ENCODE measurements at places on chromosomes 7 and 10.
A peak's percentile ranks its signal among the peaks of the same experiment; 100 is the strongest.

DNA sequence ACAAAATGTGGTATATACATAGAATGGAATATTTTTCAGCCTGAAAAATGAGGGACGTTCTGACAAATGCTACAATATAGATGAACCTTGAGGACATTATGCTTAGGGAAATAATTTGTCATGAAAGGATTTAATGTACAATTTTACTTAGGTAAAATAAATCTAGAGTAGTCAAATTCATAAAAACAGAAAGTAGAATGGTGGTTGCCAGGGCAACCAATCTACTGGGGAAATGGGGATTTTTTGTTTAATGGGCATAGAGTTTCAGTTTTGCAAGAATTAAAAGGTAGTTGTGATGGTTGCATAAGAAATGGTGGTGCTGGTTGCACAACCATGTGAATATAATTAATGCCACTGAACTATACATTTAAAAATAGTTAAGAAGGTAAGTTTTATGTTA is 296.0 kb upstream of the SP4 start:
- no peak overlapping the region for H3K4me3 ChIP-seq
- no peaks in the 10 kb centered on the region for H3K27me3 ChIP-seq
- no peak overlapping the region for H3K27ac ChIP-seq
- no peak for DNase-seq
- H3K36me3 ChIP-seq: no peaks in the 10 kb centered on the region
- no peaks in the 10 kb centered on the region for H3K4me1 ChIP-seq

GRCh38 chr7:120709972-120710320 is 148.0 kb downstream of the TSPAN12 start:
- no peak overlapping the region for H3K4me3 ChIP-seq
- DNase-seq: peak; percentile 33
- no peaks in the 10 kb centered on the region for H3K4me1 ChIP-seq
- no peak overlapping the region for H3K27ac ChIP-seq
- no peaks in the 10 kb centered on the region for H3K27me3 ChIP-seq

GRCh38 chr7:41029072-41029499 is 673.8 kb downstream of the INHBA start:
- no peaks in the 10 kb centered on the region for H3K27me3 ChIP-seq
- H3K4me3 ChIP-seq: no peak overlapping the region
- peak overlapping the region; percentile 96 for H3K27ac ChIP-seq
- no peaks in the 10 kb centered on the region for H3K36me3 ChIP-seq
- DNase-seq: peak; percentile 99
- peaks cover 28% of the 10 kb centered on the region for H3K4me1 ChIP-seq

GRCh38 chr10:35613597-35614226 is 8.6 kb downstream of the GJD4 start:
- no peak overlapping the region for H3K4me3 ChIP-seq
- H3K27me3 ChIP-seq: peaks cover 10% of the 10 kb centered on the region
- no peaks in the 10 kb centered on the region for H3K4me1 ChIP-seq
- H3K36me3 ChIP-seq: no peaks in the 10 kb centered on the region
- H3K27ac ChIP-seq: no peak overlapping the region
- DNase-seq: no peak

GRCh38 chr7:74502216-74502891 is 48.6 kb downstream of the GTF2IRD1 start:
- no peak overlapping the region for H3K27ac ChIP-seq
- no peaks in the 10 kb centered on the region for H3K36me3 ChIP-seq
- peak; percentile 35 for DNase-seq
- no peaks in the 10 kb centered on the region for H3K27me3 ChIP-seq
- no peak overlapping the region for H3K4me3 ChIP-seq

GRCh38 chr10:124117511-124117785 is 24.1 kb upstream of the CHST15 start:
- DNase-seq: no peak
- H3K4me1 ChIP-seq: no peaks in the 10 kb centered on the region
- no peak overlapping the region for H3K27ac ChIP-seq
- no peak overlapping the region for H3K4me3 ChIP-seq
- no peaks in the 10 kb centered on the region for H3K36me3 ChIP-seq

DNA sequence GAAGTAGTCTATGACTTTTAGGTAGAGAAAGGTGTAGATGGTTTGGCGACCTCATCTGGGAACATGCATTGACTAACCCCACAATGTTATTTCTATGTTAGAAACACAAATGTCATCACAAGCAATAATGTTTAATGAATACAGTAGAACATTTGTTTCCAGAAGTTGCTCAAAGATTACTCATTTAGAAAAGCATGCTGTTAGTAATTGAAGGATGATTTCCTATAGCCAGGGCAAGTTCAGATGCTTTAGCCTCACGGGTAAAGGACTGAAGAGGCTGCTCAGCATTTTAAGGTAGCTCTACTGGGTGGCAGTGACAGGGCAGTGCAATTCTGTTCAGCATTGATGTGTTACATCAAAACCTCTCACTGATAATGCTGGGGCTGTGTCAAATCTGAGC is 199.3 kb upstream of the FZD1 start:
- H3K27ac ChIP-seq: no peak overlapping the region
- H3K4me3 ChIP-seq: no peak overlapping the region
- no peaks in the 10 kb centered on the region for H3K36me3 ChIP-seq
- no peaks in the 10 kb centered on the region for H3K4me1 ChIP-seq

DNA sequence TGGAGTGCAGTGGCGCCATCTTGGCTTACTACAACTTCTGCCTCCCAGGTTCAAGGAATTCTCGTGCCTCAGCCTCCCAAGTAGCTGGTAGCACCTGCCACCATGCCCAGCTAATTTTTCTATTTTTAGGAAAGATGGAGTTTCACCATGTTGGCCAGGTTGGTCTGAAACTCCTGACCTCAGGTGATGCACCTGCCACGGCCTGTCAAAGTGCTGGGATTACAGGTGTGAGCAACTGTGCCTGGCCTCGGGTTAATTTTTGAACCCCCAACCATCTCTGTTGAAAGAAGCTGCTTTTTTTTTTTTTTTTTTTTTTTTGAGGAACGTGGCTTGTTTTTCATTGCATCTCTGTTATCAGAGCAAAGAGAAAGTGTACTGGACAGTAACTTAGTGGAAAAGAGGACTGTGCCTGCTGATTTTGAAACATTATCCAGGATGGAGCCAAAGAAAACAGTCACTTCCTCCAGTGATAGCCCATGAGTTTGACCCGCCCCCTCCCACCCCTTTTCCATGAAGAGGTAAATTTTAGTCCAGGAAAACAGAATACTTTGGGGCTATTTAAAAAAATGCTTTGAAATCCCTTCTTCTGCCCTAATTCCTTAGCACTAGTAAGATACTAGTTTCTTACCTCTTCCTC is 38.3 kb downstream of the WBP1L start:
- peaks cover 56% of the 10 kb centered on the region for H3K4me1 ChIP-seq
- peak overlapping the region; percentile 74 for H3K27ac ChIP-seq
- no peaks in the 10 kb centered on the region for H3K36me3 ChIP-seq
- H3K4me3 ChIP-seq: no peak overlapping the region

- H3K27me3 ChIP-seq: no peaks in the 10 kb centered on the region
- no peaks in the 10 kb centered on the region for H3K36me3 ChIP-seq
- H3K4me3 ChIP-seq: peak overlapping the region; percentile 19
- H3K27ac ChIP-seq: peak overlapping the region; percentile 52
- peak; percentile 48 for DNase-seq
- peaks cover 67% of the 10 kb centered on the region for H3K4me1 ChIP-seq
Observed at GRCh38 chr10:102117391-102118159, 2.6 kb downstream of the LDB1 start.

GRCh38 chr7:8109196-8110022 is 140.8 kb downstream of the GLCCI1 start:
- no peaks in the 10 kb centered on the region for H3K36me3 ChIP-seq
- peak; percentile 70 for DNase-seq
- H3K4me3 ChIP-seq: no peak overlapping the region
- H3K4me1 ChIP-seq: peaks cover 8% of the 10 kb centered on the region
- H3K27ac ChIP-seq: no peak overlapping the region

DNA sequence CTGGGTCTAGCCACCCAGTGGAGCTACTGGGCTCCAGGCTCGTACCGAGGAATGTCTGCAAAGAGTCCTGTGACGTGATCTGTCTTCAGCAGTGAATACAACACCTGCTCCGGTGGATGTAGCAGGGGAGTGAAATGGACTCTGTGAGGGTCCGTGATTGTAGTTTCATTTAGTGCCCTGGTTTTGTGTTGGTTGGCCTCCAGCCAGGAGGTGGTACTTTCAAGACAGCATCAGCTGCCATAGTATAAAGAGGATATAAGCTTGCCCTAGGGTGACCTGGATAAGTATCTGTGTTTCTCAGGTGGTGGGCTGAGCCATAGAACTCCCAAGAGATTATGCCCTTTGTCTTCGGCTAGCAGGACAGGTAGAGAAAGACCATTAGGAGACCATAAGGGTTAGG is 24.6 kb upstream of the WNT2 start:
- H3K27ac ChIP-seq: no peak overlapping the region
- no peaks in the 10 kb centered on the region for H3K4me1 ChIP-seq
- no peak overlapping the region for H3K4me3 ChIP-seq
- no peaks in the 10 kb centered on the region for H3K27me3 ChIP-seq
- no peaks in the 10 kb centered on the region for H3K36me3 ChIP-seq

GRCh38 chr10:118521415-118522117 is 73.9 kb downstream of the PRLHR start:
- H3K27me3 ChIP-seq: no peaks in the 10 kb centered on the region
- H3K4me1 ChIP-seq: peaks cover 14% of the 10 kb centered on the region
- no peak overlapping the region for H3K4me3 ChIP-seq
- no peaks in the 10 kb centered on the region for H3K36me3 ChIP-seq

GRCh38 chr10:124043310-124044142 is 49.9 kb downstream of the CHST15 start:
- no peaks in the 10 kb centered on the region for H3K4me1 ChIP-seq
- H3K27me3 ChIP-seq: peaks cover 20% of the 10 kb centered on the region
- no peaks in the 10 kb centered on the region for H3K36me3 ChIP-seq
- no peak for DNase-seq
- H3K4me3 ChIP-seq: no peak overlapping the region

- no peak for DNase-seq
- H3K27ac ChIP-seq: no peak overlapping the region
- H3K27me3 ChIP-seq: no peaks in the 10 kb centered on the region
- no peaks in the 10 kb centered on the region for H3K36me3 ChIP-seq
- H3K4me3 ChIP-seq: no peak overlapping the region
Observed at GRCh38 chr10:108775911-108776475, 1147.3 kb downstream of the XPNPEP1 start.

GRCh38 chr10:27134371-27134770 is 19.8 kb downstream of the YME1L1 start:
- H3K27ac ChIP-seq: no peak overlapping the region
- no peak overlapping the region for H3K4me3 ChIP-seq

DNA sequence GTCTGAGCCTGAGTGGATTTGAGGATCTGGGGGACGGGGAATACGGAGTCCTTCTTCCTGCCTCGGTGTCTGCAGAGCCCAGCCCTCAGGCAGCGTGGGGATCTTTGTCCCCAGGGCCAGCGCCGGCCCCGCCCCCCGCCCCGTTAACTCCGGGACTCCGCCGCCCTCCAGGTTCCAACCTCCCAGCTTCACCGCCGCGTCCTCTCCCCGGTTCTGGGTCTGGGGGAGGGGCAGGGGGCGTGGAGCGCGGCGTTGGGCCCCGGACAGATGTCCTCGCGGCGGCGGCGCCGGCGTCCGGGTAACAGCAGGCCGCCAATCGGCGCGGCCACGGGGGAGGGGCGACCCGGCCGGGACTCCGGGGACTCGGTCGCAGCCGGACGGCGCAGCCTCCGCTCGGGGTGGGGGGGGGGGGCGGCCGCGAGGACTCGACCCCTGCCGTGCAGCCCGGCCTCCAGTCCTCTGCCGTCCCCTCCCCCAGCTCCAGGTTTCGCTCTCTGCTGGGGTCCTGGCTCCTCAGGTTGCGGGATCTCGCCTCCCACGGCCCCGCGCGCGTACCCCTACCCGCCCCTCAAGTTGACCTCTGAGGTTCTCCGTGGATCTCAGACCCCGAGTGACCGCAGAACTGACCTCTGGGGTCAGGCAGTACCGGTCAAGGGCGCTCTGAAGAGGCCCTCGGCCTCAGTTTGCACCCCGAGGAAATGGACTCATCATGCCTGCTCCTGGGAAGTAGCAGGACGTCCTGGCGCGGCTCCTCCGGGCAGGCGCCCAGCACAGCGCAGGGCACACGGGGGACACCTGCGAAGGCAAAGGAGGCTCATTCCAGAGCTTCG is 2.3 kb upstream of the ELFN1 start:
- no peak overlapping the region for H3K27ac ChIP-seq
- H3K4me3 ChIP-seq: peak overlapping the region; percentile 57
- no peaks in the 10 kb centered on the region for H3K36me3 ChIP-seq
- peaks cover 19% of the 10 kb centered on the region for H3K4me1 ChIP-seq
- DNase-seq: no peak

DNA sequence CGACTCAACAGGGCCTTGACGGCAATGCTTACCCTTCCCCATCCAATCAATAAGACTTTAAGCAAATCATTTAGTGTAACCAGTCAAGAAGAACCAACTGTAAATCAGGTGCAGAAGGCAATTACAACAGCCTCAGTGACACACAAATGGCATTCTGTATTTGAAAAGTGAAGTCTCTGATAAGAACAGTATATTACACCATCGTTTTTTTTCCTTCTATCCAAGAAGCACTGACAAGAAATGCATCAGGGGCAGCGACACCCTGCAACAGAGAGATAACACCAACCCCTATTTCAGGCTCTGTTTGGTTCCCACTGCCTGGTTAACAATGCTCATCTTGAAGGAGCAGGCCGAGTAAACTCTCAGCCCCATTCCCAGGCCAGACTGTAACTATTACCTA is 204.0 kb upstream of the AOAH start:
- H3K27ac ChIP-seq: no peak overlapping the region
- DNase-seq: no peak
- no peaks in the 10 kb centered on the region for H3K36me3 ChIP-seq
- no peak overlapping the region for H3K4me3 ChIP-seq
- H3K4me1 ChIP-seq: no peaks in the 10 kb centered on the region

GRCh38 chr7:123929655-123930054 is 4.6 kb downstream of the SPAM1 start:
- no peaks in the 10 kb centered on the region for H3K36me3 ChIP-seq
- H3K27ac ChIP-seq: no peak overlapping the region
- no peaks in the 10 kb centered on the region for H3K27me3 ChIP-seq
- DNase-seq: no peak

- no peaks in the 10 kb centered on the region for H3K36me3 ChIP-seq
- no peak overlapping the region for H3K4me3 ChIP-seq
- peaks cover 10% of the 10 kb centered on the region for H3K4me1 ChIP-seq
- H3K27me3 ChIP-seq: peaks cover 2% of the 10 kb centered on the region
- DNase-seq: no peak
- H3K27ac ChIP-seq: no peak overlapping the region
Observed at GRCh38 chr10:118950997-118951637, 78.4 kb upstream of the NANOS1 start.

- no peak for DNase-seq
- no peak overlapping the region for H3K27ac ChIP-seq
Observed at GRCh38 chr7:104548861-104549260, 220.5 kb downstream of the LHFPL3 start.

- H3K4me3 ChIP-seq: peak overlapping the region; percentile 20
Observed at GRCh38 chr7:7772397-7772821, 54.0 kb upstream of the RPA3 start.

DNA sequence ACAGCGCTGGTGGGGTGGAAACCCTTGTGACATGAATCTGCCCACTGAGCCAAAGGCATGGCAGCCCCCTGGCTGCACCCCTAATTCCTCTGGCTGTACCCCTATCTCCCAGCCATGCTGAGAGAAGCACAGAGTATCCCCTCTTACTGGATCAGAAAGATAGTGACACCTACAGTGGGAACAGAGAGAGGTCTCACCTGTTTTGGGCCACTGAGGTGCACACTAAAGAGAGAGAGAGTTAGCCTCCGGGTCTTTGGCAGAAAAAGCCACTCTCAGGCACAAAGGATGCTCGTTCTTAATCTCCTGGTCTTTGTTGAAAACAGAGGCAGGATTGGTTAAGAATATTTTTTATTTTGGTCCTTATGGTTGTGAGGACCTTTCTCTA is 11.3 kb downstream of the TSPAN14 start:
- peak overlapping the region; percentile 61 for H3K27ac ChIP-seq
- H3K27me3 ChIP-seq: no peaks in the 10 kb centered on the region
- H3K4me3 ChIP-seq: no peak overlapping the region
- H3K4me1 ChIP-seq: peaks cover 57% of the 10 kb centered on the region
